ENCODE measurements at places on chromosomes 3 and 15.

GRCh38 chr15:65738649-65739048 lies 53.4 kb downstream of the DENND4A start:
- no peak for DNase-seq

GRCh38 chr15:66704803-66705153 lies 2.7 kb downstream of the SMAD6 start:
- DNase-seq, result no peak

DNA sequence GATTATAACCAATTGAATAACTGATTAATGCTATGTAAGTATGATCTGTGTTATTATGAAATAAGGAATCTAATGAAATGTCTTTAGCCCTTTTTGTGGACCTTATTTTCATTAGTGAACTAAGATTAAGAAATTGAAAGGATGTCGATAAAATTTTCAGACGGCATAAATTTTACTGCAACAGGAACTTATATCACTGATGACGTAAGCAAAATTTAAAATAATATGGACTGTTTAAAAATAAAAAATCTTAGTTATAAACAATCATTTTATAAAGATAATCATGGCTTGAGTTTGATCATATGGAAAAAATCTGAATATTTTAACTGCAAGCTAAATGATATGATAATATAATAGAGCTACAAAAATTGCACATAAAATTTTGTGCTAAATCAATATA lies 112.7 kb downstream of the SPATA16 start:
- no peak for DNase-seq

DNA sequence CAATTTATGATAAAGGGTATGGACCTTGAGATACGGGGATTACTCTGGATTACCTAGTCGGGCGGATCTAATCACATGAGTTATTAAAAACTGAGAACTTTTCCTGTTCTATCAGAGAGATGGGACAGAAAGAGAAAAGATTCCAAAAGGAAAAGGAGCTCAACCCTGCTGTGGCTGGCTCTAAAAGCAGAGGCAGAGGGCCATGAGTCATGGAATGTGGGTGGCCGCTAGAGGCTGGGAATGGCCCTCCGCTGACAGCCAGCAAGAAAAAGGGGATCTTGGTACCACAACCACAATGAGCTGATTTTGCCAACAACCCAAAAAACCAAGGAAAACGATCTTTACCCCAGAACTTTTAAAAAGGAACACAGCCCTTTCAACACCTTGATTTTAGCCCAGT lies 210.0 kb downstream of the MAGI1 start:
- DNase-seq, result peak; percentile 49

DNA sequence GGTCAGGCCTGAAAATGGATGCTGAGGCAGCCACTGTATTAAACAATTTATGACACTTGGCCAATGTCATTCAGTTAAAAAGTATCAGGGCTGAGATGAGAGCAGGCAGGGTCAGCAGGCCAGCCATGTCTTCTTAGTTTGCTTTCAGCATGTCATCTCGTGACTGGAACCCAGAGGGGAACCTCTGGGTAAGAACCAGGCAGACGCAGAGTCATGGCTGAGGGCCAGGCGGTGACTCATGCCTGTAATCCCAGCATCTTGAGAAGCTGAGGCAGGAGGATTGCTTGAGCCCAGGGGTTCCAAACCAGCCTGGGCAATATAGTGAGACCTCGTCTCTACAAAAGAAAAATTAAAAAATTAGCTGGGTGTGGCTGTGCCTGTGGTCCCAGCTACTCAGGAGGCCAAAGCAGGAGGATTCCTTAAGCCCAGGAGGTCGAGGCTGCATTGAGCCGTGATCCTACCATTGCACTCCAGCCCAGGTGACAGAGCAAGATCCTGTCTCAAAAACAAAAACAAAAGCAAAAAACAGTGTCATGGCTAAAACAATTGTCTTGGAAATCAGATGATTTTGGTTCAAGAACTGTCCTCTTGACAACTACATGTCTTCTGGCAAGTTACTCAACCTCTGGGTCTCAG lies 11.7 kb downstream of the BCL2L10 start:
- peak; percentile 96 for DNase-seq

- peak; percentile 81 for DNase-seq
Measured at GRCh38 chr3:129627350-129628168, 21.1 kb upstream of the PLXND1 start.

- DNase-seq, result no peak
Measured at GRCh38 chr15:63834500-63835210, 907 bp upstream of the HERC1 start.

All from astrocyte of the spinal cord (primary cell).